ENCODE measurements at places on chromosomes 7 and 10. TPM values are rescaled to one million over a fixed set of nuclear protein-coding genes. Genes with fewer than 3 reads are reported as not detected.

GRCh38 chr7:27122077-27122910 lies 8.3 kb downstream of the HOXA4 start:
- no peak for DNase-seq

DNA sequence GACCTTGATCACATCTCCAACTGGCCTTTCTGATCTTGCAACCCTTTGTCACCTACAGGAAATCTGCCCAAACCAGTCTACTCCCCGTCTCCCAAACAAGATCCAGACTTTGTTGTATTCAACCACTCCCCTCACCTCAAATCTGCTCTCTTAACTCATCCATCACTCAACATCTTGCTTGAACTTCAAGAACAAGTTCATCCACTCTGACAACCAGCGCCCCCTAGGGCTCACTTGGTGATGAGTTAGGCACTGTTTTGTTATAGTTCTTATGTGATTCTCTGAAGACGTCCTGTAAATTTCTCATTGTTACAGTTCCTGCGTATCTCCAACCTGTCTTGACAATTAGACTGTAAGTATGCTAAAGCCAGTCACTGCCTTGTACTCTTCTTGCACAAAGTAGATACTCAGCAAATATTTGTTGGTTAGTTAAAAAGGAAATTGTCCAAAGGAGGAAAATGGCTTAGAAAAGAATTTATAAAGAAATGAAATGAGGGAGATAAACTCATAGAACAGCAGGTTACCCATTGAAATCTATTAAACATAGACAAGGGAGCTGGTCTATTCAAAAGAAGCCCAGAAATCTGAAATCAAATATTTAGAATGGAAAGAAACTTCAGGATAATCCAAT lies 5.3 kb downstream of the FRMD4A start:
- peak; percentile 40 for DNase-seq

- no peak for DNase-seq
Measured at GRCh38 chr7:76122516-76123239, 74.8 kb downstream of the MDH2 start.

GRCh38 chr7:145156834-145157233 lies 321.0 kb upstream of the TPK1 start:
- DNase-seq = no peak

DNA sequence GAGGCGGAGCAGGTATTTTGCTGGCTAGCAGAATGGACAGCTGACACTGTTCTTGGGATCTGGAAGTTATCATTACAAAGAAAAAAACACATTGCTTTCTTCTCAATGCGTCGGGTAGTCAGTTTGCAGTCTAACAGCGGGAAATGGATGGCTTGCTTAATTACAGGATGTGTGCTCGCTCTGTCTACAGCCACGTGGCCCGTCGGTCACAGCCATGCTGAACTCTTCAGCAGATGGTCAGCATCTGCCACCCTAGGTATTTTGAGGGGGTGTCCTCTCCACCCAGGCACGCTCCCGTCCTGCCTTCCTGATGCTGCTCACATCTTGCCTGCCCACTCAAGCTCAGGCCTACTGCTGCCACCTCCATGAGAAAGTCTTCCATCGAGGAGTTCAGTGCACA lies 20.4 kb upstream of the INMT start:
- no peak for DNase-seq

Gene INTS15
- total RNA-seq = 17.8 TPM

Gene SEMA4G
- 2.7 TPM for total RNA-seq

Gene CFAP58
- 3.8 TPM for total RNA-seq
